ENCODE measurements at places on chromosomes 7 and 10.

DNA sequence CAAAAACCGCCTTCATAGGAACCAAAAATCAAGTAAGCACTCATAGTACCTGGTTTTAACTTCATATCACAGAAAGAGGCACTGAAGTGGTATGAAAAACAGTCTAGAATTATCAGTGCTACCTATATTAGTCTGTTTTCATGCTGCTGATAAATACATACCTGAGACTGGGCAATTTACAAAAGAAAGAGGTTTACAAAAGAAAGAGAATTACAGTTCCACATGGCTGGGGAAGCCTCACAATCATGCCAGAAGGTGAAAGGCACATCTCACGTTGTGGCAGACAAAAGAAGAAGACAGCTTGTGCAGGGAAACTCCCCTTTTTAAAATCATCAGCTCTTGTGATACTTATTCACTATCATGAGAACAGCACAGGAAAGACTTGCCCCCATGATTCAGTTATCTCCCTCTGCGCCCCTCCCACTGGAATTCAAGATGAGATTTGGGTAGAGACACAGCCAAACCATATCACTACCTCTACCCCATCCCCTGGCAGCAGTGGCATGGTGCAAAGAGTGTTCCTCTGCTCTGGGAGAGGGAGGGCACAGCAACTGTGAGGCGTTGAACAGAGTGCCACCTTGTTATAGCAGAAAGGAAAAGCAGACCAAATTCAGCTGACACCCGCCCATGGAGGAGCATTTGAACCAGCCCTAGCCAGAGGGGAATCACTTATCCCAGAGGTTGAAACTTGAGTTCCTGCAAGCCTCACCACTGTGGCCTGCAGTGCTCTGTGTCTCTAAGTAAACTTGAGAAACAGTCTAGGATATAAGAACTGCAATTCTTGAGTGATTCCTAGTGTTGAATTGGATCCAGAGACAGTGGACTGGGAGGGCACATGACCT is 61.9 kb upstream of the PTPRZ1 start:
- DNase-seq, result no peak

DNA sequence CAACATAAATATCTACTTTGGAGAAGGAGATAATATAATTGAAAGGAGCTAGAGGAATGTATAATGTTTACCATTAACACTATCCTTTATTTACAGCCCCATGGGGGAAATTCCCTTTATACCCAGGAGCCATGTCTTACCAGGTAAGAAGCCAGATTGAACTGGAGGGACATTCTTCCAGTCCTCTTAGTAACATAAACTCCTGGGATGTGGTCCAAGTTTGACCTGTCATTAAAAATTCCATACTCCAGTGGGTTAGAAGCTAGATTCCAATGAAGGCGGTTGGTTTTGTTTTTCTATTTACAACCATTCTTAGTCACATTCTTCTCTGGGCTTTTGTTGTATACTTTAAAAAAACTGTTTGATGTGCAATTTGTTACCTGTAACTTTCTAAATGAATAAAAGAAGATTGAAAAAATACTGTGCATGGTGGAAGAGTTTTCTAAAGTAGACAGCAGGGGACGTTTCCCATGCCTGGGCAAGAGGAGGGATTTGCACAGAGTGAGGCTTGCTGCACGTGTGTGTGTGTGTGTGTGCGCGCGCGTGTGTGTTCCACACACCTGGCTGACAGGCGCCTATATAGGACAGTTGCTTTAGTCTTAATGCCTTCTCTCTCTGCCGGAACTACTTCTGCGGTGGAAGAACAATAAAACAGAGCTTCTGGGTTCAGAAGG is 2.0 kb downstream of the PLCE1 start:
- DNase-seq, result no peak

- DNase-seq, result peak; percentile 37
Observed at GRCh38 chr7:102412548-102412947, 16.4 kb downstream of the PRKRIP1 start.

DNA sequence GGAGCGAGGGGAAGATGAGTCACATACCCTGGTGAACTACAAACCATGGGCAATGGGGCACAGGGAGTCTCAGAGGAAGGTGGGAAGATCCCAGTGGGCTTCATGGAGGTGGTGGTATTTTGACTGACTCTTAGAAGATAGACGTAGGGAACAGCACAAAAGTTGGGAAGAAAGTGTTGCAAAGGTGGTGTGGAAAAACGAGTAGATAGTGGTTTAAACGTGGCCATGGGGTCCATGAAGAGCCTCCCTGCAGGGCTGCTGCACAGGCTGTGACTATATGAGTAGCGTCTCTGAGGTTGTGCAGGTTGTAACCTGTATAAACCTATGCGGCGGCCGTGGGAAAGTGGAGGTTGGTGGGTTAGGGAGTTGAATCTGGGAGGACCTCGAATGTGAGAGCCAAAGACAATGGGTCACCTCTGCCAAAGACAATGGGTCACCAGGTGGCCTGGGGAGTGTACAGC is 13.8 kb downstream of the LZTS2 start:
- no peak for DNase-seq

- DNase-seq, result no peak
Observed at GRCh38 chr7:7315851-7316250, 133.5 kb downstream of the C1GALT1 start.

All from stomach (tissue), 19 donors.